Mesendoderm (in vitro differentiated cells): ENCODE measurements at places on chromosomes 6 and 20.

GRCh38 chr6:157314705-157315321 lies 8.5 kb downstream of the TMEM242 start:
- H3K27ac ChIP-seq: no peak overlapping the region
- DNase-seq: peak; percentile 78
- no peaks in the 10 kb centered on the region for H3K27me3 ChIP-seq
- no peak overlapping the region for H3K4me3 ChIP-seq
- peaks cover 5% of the 10 kb centered on the region for H3K36me3 ChIP-seq
- no peaks in the 10 kb centered on the region for H3K4me1 ChIP-seq

DNA sequence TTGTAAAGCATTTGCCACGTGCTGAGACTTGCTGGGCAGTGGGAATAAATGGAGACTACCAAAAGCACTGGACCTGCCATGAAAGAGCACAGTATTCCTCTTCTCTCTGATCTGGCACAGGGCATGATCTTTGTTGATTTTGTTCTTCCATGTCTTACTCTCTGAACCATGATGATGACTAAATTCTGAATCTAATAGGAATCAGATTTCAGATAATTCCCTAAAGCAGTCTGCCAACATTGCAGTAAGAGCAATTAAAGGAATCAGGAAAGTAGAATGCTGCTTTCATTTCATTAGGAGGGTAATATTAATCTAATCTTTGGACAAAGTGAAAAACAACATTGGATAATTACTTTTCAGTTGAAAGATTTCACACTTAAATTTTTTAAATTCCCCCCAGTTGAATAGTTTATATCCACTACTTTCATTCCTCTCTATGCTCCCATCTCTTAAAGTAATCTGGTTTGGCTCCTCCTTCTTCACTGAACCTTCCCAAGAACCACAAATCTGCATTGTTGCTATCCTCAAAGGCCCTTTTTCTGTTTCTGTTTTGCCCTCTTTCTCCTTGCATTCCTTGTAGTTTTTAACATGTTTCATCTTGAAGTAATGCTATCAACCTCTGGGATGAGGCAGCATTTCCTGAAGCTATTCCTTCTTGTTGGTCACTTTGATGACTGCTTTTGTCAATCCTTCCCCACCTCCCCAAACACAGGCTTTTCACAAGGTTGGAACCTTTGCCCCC lies 243.2 kb upstream of the TENT5A start:
- H3K4me3 ChIP-seq: no peak overlapping the region
- H3K36me3 ChIP-seq: no peaks in the 10 kb centered on the region
- no peak overlapping the region for H3K27ac ChIP-seq
- peak; percentile 20 for DNase-seq
- no peaks in the 10 kb centered on the region for H3K4me1 ChIP-seq

- DNase-seq: peak; percentile 46
- H3K27me3 ChIP-seq: no peaks in the 10 kb centered on the region
- no peaks in the 10 kb centered on the region for H3K4me1 ChIP-seq
- peak overlapping the region; percentile 90 for H3K27ac ChIP-seq
- H3K36me3 ChIP-seq: no peaks in the 10 kb centered on the region
Measured at GRCh38 chr6:36028088-36028876, 674 bp downstream of the MAPK14 start.

- H3K27me3 ChIP-seq: no peaks in the 10 kb centered on the region
- no peaks in the 10 kb centered on the region for H3K36me3 ChIP-seq
- H3K4me1 ChIP-seq: peaks cover 2% of the 10 kb centered on the region
Measured at GRCh38 chr6:17914651-17915050, 72.8 kb downstream of the KIF13A start.

- H3K27ac ChIP-seq: no peak overlapping the region
- H3K27me3 ChIP-seq: no peaks in the 10 kb centered on the region
- H3K4me1 ChIP-seq: no peaks in the 10 kb centered on the region
- DNase-seq: no peak
Measured at GRCh38 chr6:167956983-167957492, 40.4 kb upstream of the KIF25 start.

DNA sequence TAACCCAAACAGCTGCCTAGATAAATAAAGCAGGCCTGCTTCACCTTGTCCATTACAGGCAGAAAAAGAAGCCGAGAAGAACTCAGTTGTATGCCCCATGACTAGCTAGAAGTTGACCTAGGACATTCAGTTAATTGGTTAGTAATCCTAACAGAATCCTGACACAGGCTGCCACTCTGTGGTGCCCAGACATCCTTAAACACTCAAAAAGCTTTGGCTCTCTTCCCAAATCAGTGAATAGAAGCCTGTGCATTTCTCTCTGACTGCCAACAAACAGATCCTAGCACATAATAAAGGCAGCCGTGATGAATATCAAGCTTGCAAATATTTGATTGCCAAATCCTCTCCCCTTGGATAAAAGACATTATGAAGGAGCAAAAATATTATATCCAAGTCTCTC lies 519.1 kb upstream of the EYS start:
- no peak overlapping the region for H3K4me3 ChIP-seq
- no peak overlapping the region for H3K27ac ChIP-seq
- no peaks in the 10 kb centered on the region for H3K36me3 ChIP-seq
- H3K4me1 ChIP-seq: no peaks in the 10 kb centered on the region
- no peak for DNase-seq

DNA sequence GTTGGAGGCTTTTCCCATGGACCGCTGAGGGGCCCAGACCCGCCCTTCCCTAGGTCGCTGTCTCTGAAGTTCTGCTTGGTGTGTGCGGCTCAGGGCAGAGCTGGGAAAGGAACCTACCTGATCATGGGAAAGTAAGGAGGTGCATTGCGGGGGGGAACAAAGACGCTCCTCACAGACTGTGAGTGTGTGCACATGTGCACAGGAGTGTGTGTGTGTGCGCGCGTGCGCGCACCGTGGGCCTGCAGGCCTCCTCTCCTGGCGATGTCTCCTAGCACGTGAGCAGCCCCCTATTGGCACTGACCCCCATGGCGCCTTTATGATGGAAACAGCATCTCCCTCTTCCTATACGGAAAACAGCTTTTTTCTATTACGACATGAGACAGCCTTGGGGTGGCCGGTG lies 224.1 kb downstream of the TAF4 start:
- no peaks in the 10 kb centered on the region for H3K36me3 ChIP-seq
- H3K27me3 ChIP-seq: no peaks in the 10 kb centered on the region
- no peak overlapping the region for H3K27ac ChIP-seq
- no peaks in the 10 kb centered on the region for H3K4me1 ChIP-seq
- DNase-seq: no peak

- DNase-seq: peak; percentile 17
- H3K4me1 ChIP-seq: peaks cover 4% of the 10 kb centered on the region
- no peak overlapping the region for H3K27ac ChIP-seq
- no peak overlapping the region for H3K4me3 ChIP-seq
- H3K27me3 ChIP-seq: no peaks in the 10 kb centered on the region
Measured at GRCh38 chr6:37928217-37928616, 108.7 kb downstream of the ZFAND3 start.

- no peaks in the 10 kb centered on the region for H3K36me3 ChIP-seq
- no peaks in the 10 kb centered on the region for H3K4me1 ChIP-seq
- H3K27ac ChIP-seq: no peak overlapping the region
- H3K4me3 ChIP-seq: no peak overlapping the region
- H3K27me3 ChIP-seq: no peaks in the 10 kb centered on the region
Measured at GRCh38 chr20:38243709-38244020, 16.9 kb downstream of the KIAA1755 start.

- H3K4me1 ChIP-seq: peaks cover 3% of the 10 kb centered on the region
- H3K36me3 ChIP-seq: no peaks in the 10 kb centered on the region
- no peak within 1 kb of the TSS for H3K27ac ChIP-seq
- H3K4me3 ChIP-seq: peak within 1 kb of the TSS; percentile 81
- no peaks in the 10 kb centered on the region for H3K27me3 ChIP-seq
- DNase-seq: peak; percentile 94
Measured at GRCh38 chr20:33401184-33401920, at the start of gene CDK5RAP1. TSS of gene CDK5RAP1 (minus strand) at chr20:33401519. CDS start at chr20:33397064, 4,455 bp downstream.

DNA sequence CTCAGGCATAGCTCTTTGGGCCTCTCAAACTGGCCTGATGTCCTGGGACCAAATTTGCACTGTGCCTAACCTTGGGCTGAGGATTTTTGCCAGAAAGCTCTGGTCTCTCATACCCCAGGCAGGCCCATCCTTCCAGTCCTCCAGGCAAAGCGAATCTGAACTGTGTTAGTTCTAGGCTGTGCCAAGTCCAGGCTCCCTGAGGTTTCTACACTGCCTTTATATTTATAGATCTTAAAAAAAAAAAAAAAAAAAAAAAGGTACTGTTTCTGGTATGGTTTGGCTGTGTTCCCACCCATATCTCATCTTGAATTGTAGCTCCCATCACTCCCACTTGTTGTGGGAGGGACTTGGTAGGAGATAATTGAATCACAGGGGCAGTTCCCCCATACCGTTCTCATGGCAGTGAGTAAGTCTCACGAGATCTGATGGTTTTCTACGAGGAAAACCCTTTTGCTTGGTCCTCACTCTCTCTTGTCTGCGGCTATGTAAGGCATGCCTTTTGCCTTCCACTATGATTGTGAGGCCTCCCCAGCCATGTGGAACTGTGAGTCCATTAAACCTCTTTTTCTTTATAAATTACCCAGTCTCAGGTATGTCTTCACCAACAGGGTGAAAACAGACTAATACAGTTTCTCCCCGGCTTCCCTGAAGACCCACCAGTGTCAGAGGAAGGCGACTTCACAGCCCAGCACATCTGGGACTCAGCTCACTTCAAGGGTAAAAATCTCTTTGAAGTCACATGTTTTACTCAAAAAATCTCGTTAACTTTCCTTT lies 39.0 kb upstream of the TBXT start:
- no peak for DNase-seq
- no peaks in the 10 kb centered on the region for H3K27me3 ChIP-seq
- H3K4me3 ChIP-seq: no peak overlapping the region
- no peak overlapping the region for H3K27ac ChIP-seq
- peaks cover 2% of the 10 kb centered on the region for H3K4me1 ChIP-seq

DNA sequence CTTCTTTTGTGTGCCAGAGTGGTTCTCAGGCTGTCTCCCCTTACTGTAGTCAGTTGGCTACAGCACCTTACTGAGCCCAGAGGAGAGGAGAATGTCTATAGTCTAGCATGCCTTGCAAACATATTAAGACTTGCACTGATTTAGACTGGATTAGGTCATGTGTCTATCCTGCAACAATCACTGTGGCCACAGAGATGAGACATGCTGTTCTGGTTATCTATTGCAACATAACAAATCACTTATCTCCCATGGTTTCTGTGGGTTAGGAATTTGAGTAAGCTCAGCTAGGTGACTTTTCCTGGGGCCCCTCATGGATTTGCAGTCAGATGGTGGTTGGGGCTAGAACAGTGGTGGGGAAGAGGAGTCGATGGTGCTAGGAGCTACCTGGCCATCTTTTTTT lies 261.3 kb downstream of the SOD2 start:
- H3K27me3 ChIP-seq: no peaks in the 10 kb centered on the region
- DNase-seq: no peak
- no peaks in the 10 kb centered on the region for H3K4me1 ChIP-seq
- no peak overlapping the region for H3K4me3 ChIP-seq

DNA sequence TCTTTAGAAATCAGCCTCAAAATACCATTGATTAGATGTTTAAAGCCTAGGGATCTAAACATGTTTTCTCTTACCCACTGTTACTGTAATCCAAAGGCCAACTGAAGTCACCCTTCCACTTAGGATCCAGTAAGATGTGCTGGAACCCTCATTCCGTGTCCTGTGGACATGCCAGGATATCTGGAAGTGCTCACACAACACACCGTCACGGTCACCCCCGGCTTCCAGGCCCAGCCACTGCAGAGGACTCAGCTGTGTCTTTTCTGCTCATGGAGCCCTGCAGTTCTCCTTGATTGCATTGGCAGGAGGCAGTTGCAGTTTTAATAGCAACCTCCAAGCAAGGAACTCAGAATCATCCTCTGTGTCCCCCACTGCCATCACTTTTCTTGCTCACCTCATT lies 93.3 kb downstream of the CAP2 start:
- no peaks in the 10 kb centered on the region for H3K36me3 ChIP-seq
- no peak for DNase-seq
- H3K27me3 ChIP-seq: no peaks in the 10 kb centered on the region
- H3K4me1 ChIP-seq: no peaks in the 10 kb centered on the region
- no peak overlapping the region for H3K4me3 ChIP-seq
- no peak overlapping the region for H3K27ac ChIP-seq

DNA sequence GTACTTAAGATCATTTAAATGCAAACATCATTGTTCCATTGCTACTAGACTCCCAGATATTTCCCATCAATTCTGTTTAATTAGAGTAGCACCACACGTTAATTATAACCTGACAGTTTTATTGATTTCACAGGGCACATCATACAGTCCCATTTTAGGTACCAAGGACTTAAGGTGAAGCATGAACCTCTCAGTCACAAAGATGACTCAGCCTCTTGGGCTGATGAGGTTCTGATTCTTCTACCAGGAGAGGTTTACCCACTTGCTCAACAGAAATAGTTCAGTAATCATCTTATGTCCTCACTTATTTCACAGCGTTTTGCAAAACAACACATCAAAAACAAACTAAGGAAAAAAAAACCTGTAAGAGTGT lies 98.5 kb downstream of the HIVEP2 start:
- H3K4me3 ChIP-seq: no peak overlapping the region
- DNase-seq: peak; percentile 43
- H3K27me3 ChIP-seq: no peaks in the 10 kb centered on the region
- H3K27ac ChIP-seq: peak overlapping the region; percentile 25

DNA sequence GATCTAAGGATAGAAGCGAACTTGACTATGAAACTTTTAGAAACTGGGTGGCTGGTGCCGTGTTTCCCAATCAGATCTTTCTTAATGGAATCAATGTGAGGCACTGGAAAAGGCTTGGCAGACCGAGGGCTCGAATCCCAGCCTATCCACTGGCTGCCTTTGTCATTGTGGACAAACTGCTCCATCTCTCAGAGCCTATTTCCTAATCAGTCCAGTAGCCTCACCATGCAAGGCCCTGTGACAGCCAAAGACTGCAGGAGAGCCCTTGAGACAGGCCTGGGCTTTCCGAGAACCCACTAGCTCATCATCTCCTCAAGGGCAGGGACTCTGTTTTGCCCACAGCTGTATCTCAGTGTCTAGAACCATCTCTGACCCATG lies 43.4 kb downstream of the SPDEF start:
- no peak for DNase-seq
- H3K36me3 ChIP-seq: no peaks in the 10 kb centered on the region
- no peaks in the 10 kb centered on the region for H3K27me3 ChIP-seq
- H3K27ac ChIP-seq: no peak overlapping the region
- no peak overlapping the region for H3K4me3 ChIP-seq

GRCh38 chr20:37564388-37565133 lies 36.9 kb upstream of the BLCAP start:
- peaks cover 10% of the 10 kb centered on the region for H3K4me1 ChIP-seq
- DNase-seq: peak; percentile 53
- H3K4me3 ChIP-seq: no peak overlapping the region
- H3K36me3 ChIP-seq: no peaks in the 10 kb centered on the region
- H3K27me3 ChIP-seq: no peaks in the 10 kb centered on the region

- no peak for DNase-seq
- no peak overlapping the region for H3K27ac ChIP-seq
- no peaks in the 10 kb centered on the region for H3K4me1 ChIP-seq
- no peak overlapping the region for H3K4me3 ChIP-seq
- H3K36me3 ChIP-seq: no peaks in the 10 kb centered on the region
Measured at GRCh38 chr6:24486065-24486464, 3.3 kb downstream of the GPLD1 start.

- DNase-seq: peak; percentile 77
- H3K4me3 ChIP-seq: no peak overlapping the region
- H3K27ac ChIP-seq: peak overlapping the region; percentile 43
- H3K27me3 ChIP-seq: no peaks in the 10 kb centered on the region
- H3K36me3 ChIP-seq: no peaks in the 10 kb centered on the region
- H3K4me1 ChIP-seq: no peaks in the 10 kb centered on the region
Measured at GRCh38 chr20:22490287-22491193, 93.8 kb downstream of the FOXA2 start.
